NCI-H446 (cell line): ENCODE measurements at places on chromosomes 4 and X.

GRCh38 chr4:8690216-8691150 lies 97.9 kb downstream of the CPZ start:
- DNase-seq = no peak

DNA sequence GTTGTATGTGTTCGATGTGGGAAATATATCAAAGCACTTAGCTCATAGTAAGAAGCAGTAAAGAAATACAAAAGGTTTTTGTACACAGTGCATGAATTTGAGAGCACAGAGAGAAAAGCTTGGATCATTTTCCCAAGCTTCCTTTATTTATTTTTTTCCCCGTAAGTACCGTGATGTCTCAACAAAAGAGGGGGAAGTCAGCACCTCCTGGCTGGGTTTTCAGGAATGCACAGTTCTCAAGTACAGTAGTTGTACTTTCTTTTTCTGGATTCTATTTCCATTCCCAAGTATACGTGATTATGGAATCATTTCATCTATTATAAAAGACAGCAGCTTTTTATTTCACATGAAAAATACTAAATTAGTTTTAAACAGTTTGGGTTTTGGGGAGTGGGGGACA lies 171.5 kb upstream of the EDNRA start:
- no peak for DNase-seq

DNA sequence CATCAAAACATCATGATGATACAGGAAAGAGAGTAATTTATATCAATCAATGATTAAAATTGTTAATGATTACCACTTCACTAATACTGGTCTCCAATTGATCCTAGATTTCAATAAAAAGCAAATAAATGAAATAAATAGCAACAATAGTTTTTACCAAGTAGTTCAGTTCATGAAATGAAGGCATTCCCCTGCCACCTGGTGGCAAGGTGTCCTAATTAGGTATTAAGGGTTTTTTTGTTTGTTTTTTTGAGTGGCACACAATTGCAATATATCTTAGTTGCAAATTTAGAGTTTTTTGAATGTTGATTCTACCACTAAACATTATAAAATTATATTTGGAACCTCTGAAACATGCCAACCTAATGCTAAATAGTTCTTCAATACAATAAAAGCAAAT lies 157.4 kb upstream of the PDE5A start:
- no peak for DNase-seq

DNA sequence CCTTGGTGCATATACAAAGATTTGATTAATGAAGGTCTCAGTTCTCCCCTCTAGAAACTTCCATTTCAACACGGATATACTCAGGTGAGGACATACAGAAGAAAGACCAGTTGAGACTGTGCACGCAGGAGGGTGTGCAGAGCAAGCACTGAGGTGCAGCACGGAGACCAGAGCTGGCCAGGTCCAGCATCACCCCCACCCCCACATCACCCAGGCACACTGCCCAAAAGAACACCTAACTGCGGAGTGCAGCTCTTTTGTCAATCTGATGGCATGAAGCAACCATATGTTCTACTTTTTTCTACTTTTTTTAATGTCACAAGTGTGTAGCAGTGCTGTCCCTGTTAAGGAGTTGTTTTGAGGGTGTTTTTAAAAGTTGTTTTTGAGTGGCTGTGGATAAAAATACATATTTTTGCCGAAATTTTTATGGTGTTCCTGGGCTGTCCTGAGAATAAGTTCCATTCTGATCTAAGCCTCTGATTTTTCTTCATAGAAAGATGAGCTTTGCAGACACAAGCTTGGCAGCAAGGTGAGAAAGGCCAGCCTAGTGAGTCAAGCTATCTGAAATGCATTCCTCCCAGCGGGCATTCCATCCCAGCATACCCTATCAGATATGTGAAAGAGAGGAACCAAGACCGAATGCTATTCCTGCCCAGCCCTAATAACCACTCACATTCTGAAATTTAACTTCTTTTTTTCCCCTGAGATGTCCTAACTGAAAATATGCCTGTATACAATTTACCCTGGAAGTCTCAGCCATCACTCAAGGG lies 173.7 kb downstream of the PTTG2 start:
- no peak for DNase-seq

DNA sequence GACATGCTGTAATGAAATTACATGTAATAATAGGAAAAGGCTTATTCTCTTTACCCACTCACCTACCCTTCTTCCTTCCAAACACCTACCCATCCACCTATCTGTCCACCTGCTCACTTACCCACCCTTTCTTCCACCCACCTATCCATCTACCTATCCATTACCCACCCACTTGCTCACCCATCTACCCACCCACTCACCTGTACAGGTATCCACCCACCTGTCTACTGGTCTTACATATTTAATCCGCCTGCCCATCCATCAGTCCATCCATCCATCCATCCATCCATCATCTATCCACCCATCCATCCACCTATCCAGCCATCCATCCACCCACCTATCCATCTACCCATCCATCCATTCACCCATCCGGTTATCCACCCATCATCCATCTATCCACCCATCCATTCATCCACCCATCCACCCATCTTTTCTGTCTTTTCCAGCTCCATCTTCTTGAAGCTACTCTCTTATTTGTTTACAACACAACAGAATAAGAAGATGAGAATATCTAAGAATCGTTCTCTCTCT lies 133.3 kb upstream of the STX18 start:
- no peak for DNase-seq

GRCh38 chr4:67691328-67691727 lies 9.6 kb downstream of the UBA6 start:
- no peak for DNase-seq

DNA sequence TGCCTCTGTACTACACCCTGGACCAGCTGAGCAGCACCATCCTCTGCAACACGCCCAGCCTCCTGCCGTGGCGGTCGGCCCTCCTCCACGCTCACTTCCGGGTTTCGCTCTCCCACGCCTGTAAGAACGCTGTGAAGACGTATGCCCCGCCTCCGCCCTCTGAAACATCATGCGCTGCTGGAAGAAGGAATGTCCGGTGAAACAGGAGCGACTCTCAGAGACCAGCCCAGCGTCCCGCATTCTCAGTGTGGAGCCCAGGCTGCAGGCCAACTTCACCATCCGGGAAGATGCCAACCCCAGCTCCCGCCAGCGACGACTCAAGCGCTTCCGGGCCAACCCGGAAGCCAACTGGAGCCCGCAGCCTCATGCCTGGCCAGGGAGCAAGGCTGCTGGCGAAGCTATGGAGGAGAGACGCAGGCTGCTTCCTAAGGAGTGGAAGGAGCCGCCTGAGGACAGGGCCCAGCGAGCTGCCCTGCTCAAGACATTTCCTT lies 186.1 kb upstream of the SLITRK2 start:
- no peak for DNase-seq
